ENCODE measurements at places on chromosomes 7 and 10. TPM values are rescaled to one million over a fixed set of nuclear protein-coding genes. Genes with fewer than 3 reads are reported as not detected.

CLDN4 gene
- 0.16 TPM for total RNA-seq

ACSM6 gene
- total RNA-seq, result not detected

SYT15 gene
- total RNA-seq, result 0.91 TPM

DNA sequence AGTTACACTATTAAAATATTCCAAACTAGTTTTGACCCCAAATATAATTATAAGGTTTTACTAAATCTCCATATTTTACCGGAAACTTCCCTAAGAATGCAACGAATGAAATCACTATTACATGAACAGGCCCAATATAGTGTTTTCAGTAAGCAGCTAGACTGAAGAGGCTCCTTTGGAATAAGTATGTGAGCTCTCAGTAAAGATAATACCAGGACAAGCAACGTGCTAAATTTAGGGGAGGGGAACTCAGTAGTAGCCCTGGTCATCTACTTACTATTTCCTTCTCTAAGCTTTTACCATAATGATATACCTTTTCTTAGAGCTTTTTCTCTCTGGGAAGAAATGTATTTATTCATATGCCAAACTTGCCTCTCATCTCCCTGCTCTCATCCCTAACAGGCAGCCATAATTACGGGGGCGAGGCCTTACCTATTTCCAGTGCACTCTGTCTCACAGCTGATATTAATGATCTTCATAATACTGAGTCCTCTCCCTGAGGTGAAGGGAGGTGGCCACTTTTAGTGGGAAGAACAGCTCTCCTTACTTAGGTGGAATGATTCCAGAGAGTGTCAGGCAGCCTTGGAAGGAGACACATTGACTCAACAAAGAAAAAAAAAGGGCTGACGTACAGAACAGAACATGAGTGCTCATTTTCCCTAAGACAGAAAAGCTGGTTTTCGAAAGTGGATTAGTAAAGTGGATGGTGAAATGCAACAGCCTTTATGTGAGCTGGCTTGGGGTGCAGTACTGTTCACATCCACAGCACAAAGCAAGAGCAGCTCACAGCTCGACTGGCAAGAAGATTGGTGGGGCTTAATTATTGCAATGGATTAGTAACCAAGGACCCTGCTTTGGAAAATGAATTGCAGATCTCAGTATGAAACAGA lies 165.4 kb downstream of the GLI3 start:
- H3K27ac ChIP-seq, result no peak overlapping the region
- no peak for DNase-seq
- H3K36me3 ChIP-seq, result no peaks in the 10 kb centered on the region
- H3K27me3 ChIP-seq, result no peaks in the 10 kb centered on the region

FOXP2 gene
- total RNA-seq, result not detected

SDK1 gene
- 1.1 TPM for total RNA-seq

- H3K4me3 ChIP-seq, result no peak overlapping the region
- no peak for DNase-seq
- H3K4me1 ChIP-seq, result no peaks in the 10 kb centered on the region
Measured at GRCh38 chr10:21449288-21449966, 76.1 kb downstream of the SKIDA1 start.

- peaks cover 6% of the 10 kb centered on the region for H3K27me3 ChIP-seq
- H3K36me3 ChIP-seq, result no peaks in the 10 kb centered on the region
- no peak for DNase-seq
- peaks cover 29% of the 10 kb centered on the region for H3K4me1 ChIP-seq
Measured at GRCh38 chr10:122561212-122561611, 658 bp downstream of the DMBT1 start.

- no peaks in the 10 kb centered on the region for H3K4me1 ChIP-seq
- H3K27ac ChIP-seq, result no peak overlapping the region
- no peaks in the 10 kb centered on the region for H3K27me3 ChIP-seq
- no peak overlapping the region for H3K4me3 ChIP-seq
- DNase-seq, result no peak
Measured at GRCh38 chr7:104933022-104933421, 81.0 kb upstream of the KMT2E start.

GRCh38 chr7:43643846-43644245 lies 60.9 kb downstream of the STK17A start:
- peaks cover 94% of the 10 kb centered on the region for H3K4me1 ChIP-seq
- peaks cover 76% of the 10 kb centered on the region for H3K36me3 ChIP-seq
- H3K4me3 ChIP-seq, result no peak overlapping the region
- no peak for DNase-seq
- H3K27ac ChIP-seq, result peak overlapping the region; percentile 73
- no peaks in the 10 kb centered on the region for H3K27me3 ChIP-seq

NYAP1 gene
- total RNA-seq, result 0.56 TPM

DNA sequence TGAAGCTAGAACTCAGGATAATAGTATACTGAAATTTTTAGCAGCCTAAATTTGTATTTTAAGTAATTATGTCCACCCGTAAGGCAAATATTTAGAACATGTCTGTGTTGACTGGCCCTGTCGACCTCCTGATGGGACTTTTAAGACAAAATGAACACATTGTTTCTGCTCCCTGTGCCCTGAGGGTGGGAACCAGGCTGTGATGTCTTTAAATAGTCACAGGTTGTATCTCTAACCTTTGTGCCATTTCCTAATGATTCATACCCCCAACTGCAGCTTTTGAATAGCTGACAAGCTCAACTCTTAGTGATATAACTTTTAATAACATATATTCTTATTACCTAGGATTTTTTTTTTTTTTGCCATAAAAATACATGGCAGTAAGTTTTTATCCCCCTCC lies 494.9 kb upstream of the AKR1E2 start:
- H3K36me3 ChIP-seq, result no peaks in the 10 kb centered on the region
- H3K4me3 ChIP-seq, result no peak overlapping the region
- H3K27ac ChIP-seq, result no peak overlapping the region
- no peak for DNase-seq

- no peak for DNase-seq
- no peaks in the 10 kb centered on the region for H3K27me3 ChIP-seq
- no peaks in the 10 kb centered on the region for H3K36me3 ChIP-seq
- no peak overlapping the region for H3K4me3 ChIP-seq
- H3K27ac ChIP-seq, result no peak overlapping the region
Measured at GRCh38 chr7:2411815-2412586, 8.6 kb downstream of the CHST12 start.

GRCh38 chr7:86786376-86786775 lies 142.7 kb downstream of the GRM3 start:
- H3K4me3 ChIP-seq, result no peak overlapping the region
- H3K27me3 ChIP-seq, result no peaks in the 10 kb centered on the region
- no peak overlapping the region for H3K27ac ChIP-seq
- no peaks in the 10 kb centered on the region for H3K4me1 ChIP-seq

DNA sequence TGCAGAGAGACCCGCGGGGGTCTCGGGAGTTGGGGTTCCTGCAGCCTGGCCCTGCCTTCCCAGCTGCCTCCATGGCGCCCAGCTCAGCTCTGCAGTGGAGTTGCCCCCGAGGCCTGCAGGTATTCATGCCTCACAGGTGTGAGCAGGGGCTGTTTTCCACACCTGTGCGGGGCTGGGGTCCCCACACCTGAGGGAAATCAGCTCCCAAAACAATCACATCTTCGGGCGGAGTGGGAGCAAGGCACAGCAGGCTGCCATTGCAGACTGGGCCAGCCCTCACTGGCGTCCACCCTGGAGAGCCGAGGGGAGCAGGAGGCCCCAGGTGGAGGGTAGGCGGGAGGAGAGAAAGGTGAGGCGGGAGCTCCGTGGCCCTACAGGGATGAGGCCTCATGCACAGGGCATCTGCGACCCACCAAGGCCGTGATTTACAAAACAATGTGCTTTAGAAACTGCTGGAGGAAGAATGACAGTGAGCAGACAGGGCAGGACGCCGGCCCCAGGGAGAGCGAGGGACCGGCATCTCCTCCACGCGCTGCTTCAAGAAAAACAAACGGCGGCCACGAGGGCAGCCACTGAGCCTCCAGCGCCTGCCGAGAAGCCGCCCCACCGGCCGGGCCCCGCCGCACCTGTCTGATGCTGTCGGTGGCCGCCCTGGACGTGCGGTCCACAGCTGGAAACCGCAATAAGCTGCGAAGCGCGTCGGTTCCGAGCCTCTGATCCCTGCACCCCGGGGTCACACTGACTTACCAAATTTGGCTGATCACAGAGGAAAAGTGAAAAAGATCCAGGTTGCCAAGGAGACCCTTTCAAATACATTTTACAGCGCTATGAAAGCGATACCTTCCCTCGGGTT lies 53.0 kb upstream of the PDGFA start:
- no peaks in the 10 kb centered on the region for H3K4me1 ChIP-seq
- H3K4me3 ChIP-seq, result no peak overlapping the region
- no peak overlapping the region for H3K27ac ChIP-seq
- DNase-seq, result no peak

DNA sequence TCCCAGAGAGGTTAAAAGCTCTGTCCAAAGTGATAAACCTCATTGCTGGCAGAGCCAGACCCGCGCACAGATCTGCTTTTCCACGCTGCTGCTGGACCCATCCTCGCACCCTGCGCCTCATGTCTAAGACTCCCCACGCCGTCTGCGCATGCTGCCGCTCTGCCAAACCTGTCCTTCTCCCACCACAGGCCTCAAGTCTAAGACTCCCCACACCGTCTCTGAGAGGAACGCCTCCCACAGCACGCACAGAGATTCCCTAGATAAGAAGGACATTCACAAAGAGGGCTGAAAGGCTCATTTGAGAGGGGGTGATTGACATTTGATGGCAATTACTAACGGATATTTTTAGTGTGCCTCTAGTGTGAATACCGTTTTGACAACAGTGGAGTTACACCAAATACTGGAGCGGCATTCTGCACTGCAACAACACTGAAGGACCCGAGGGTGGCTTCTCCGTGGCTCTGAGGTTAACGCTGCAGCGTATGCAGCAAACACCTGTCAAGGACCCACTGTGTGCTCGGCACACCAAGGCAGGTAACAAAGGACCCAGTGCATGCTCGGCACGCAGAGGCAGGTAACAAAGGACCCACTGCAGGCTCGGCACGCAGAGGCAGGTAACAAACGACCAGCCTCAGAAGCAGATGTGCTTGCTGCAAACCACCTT lies 231.4 kb downstream of the DNAJB6 start:
- no peaks in the 10 kb centered on the region for H3K27me3 ChIP-seq
- H3K4me3 ChIP-seq, result peak overlapping the region; percentile 63
- DNase-seq, result no peak

GRCh38 chr10:62109587-62110293 lies 158.9 kb downstream of the RTKN2 start:
- no peaks in the 10 kb centered on the region for H3K27me3 ChIP-seq
- no peak overlapping the region for H3K4me3 ChIP-seq
- peaks cover 52% of the 10 kb centered on the region for H3K4me1 ChIP-seq
- DNase-seq, result no peak
- H3K36me3 ChIP-seq, result no peaks in the 10 kb centered on the region
- no peak overlapping the region for H3K27ac ChIP-seq

Data from activated CD4-positive, alpha-beta T cell treated with anti-CD3 and anti-CD28 coated beads for 36 hours (primary cell).